ENCODE measurements at places on chromosomes 2 and 18.

DNA sequence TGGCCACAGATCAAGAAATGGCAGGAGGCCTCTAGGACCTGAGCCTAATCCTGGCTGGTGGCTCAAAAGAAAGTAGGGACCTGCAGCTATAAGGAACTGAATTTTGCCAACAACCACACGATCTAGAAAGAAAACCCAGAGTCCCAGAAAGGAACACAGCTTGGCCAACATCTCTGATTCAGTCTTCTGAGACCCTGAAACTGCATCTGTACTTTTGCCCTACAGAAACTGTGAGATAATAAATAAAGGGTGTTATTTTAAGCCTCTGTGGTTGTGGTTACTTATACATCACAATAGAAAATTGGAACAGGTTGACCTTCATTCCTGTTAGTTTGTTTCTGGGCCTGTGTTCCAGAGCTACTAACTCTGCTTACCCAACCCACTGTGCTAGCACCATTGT, 356.8 kb upstream of the ST6GAL2 start:
- DNase-seq = no peak

GRCh38 chr18:47632970-47633635, 297.4 kb downstream of the SMAD2 start:
- no peak for DNase-seq

DNA sequence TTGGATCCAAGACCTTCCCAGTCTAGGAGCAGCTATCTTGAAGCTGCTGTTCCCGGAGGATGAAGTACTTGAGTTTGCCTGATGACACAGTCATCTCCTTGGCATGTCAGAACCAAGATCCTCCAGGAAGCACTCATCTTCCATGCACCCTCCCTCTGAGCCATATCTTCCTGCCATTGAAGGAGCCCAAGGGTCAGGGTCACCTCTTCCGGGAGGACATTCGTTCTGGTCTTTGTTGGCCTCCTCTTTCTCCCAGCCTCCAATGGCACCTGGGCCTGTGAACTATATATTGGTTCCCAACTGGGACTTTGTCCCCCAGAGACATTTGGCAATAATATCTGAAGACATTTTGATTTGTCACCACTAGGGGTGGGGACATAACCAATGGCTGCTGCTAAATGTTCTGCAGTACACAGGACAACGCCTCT, 4.2 kb upstream of the MYO7B start:
- DNase-seq = no peak

GRCh38 chr2:207897541-207898353, 127.6 kb downstream of the PLEKHM3 start:
- DNase-seq = peak; percentile 28

DNA sequence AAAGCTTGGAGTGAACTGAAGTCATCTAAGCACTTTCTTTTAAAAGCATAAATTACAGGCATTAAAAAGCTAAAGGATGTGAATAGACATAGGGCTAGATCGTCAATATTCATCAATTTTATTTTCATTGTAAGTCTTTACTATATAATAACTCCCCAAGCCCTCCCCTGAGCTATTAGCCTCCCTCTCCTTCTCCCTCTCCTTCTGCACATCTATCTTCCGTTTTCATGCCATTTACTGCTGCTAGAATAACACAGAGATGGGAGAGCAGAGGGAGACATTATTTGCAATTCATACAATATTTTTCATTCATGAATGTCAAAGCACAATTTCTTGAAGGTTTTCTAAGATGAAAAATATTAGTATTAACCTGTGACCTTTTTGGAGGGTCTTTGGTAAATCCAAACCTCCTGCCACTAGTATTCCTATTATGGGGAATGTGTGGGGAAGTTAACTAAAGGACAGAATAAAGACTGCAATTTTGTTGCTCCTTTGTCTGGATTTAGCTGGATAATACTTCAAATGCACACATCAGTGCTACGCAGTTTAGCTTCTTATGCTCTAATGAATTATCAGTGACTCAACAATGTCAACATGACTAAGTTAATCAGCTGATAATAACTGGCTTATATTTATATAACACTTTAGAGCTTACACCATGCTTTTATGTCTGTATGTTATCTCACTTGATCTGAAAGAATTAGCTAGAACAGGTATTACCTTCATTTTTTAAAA, 28.2 kb upstream of the MFF start:
- no peak for DNase-seq

DNA sequence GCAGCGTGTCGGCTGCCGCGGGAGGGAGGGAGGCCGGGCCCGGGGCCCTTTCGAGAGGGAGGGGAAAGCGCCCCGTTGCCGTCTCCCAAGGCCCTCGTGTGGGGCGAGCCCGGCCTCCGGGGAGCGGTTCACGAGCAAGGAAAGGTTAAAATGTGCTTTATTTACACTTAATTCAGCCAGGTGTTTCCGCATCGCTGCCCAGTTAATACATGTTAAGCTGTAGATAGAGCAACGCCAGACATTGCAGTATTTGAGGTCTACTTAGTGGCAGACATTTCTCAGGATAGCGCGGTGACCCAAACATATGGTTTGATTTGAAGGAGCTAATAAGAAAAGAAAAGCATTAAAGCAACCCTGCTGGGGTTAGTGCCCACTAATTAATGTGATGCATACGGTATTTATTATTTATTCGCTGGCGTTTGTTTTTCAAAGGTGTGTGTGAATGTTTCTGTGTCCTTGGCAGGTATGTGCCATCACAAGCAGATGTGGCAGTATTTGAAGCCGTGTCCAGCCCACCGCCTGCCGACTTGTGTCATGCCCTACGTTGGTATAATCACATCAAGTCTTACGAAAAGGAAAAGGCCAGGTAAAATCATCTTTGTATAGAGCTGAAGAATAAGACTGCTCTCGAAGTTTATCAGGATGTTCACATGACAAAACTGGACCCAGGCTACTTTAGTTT, 571 bp downstream of the EEF1B2 start:
- peak; percentile 69 for DNase-seq

- DNase-seq = peak; percentile 47
These were observed 448 bp downstream of the IMPA2 start for GRCh38 chr18:11981543-11982366.

DNA sequence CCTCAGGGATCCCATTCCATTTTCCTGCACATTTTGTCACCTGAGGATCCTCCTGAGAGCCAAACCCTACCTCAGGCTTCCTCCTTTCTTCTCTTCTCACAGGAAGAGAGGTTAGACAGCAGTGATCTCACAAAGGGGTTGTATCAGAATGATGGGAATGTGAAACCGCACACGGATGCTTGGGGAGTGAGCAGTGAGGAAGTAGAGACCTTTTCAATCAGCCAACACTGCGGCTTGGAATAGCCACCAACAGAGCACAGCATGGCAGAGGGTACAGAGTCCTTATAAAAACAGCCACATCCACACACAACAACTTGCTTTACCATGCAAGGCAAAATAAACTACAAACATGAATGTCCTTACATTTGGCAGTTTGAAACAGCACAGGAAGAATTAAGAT, 8.7 kb downstream of the TMEM182 start:
- peak; percentile 55 for DNase-seq

- DNase-seq = no peak
These were observed 239.8 kb downstream of the METTL4 start for GRCh38 chr18:2331491-2331890.

DNA sequence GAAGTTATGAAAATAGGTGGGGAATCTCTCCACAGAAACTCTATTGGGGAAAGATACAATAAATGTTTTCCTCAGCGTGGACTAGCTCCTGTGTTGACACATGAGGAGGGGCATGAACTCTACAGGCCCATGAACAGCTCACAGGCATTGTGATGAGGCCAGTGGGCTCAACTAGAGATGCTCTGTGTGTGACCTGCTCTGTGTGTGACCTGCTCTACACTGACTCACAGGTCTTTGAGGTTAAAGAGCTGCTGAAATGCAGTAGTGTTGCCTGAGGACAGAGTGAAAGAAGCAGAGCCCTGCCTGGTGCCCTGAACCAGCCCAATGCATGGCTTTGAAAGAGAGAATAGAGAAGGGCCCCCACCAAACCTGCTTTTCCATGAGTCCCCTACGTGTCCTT, 117.6 kb downstream of the MCFD2 start:
- no peak for DNase-seq

- DNase-seq = peak; percentile 9
These were observed 48.3 kb downstream of the DLGAP1 start for GRCh38 chr18:4406856-4407255.

GRCh38 chr2:231008131-231008530, 12.2 kb downstream of the SPATA3 start:
- DNase-seq = no peak

DNA sequence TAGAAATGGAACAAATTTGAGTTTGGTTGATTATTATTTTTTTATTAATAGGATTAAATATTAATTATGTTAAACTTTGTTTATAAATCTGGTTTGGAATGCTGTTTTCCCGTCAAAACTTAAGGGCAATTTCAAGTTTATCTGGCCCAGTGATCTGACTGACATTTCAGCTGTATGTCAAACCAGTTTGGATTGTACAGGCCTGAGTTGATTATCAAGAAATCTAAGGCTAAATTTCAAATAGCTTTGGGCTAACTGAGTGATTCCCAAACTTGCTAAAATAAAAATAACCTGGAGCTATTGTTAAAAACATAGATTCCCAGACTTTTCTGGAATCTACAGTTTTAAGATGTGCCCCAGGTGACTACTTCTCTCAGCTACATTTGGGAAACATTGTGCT, 65.9 kb upstream of the SPOPL start:
- DNase-seq = no peak

GRCh38 chr2:238793306-238793705, 54.6 kb upstream of the TWIST2 start:
- DNase-seq = no peak

DNA sequence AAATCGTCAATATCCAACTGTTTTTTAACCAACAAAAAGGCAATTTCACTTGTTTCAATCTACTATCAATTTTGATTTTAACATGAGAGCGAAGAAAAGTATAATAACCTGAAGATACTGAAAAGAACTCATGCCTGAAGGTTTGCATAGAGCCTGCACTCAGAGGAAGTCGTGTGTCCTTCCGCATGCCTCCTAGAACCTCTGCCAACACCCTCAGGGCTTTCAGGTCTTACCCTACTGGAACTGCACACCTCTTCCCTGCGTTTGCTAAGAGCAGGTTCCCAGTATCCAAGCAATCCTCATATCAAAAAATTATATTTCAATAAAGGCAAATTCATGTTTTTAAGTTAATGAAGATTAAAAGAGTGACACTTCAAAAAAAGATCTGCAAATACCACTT, 74.7 kb downstream of the PIAS2 start:
- no peak for DNase-seq

GRCh38 chr2:28334527-28334894, 58.1 kb upstream of the FOSL2 start:
- DNase-seq = no peak

GRCh38 chr2:139031722-139032121, 251.5 kb upstream of the NXPH2 start:
- DNase-seq = peak; percentile 33

- no peak for DNase-seq
These were observed 115.0 kb upstream of the SLC39A10 start for GRCh38 chr2:195542067-195542466.

DNA sequence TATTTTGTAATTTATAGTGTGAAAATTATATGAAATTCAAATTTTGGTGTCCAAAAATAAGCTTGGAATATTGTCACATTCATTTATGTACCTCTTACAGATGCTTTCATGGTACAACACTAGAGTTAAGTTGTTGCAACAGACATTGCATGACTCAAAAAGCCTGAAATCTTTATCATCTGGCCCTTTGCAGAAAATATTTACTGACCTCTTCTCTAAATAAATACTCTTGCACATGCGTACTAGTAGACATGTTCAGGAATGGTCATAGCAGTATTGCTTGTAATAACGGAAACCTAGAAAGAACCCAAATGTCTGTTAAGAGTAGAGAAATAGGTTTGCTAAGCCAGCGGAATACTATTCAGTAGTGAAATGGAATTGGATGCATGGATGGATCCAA, 60.4 kb downstream of the GALNT1 start:
- DNase-seq = no peak

DNA sequence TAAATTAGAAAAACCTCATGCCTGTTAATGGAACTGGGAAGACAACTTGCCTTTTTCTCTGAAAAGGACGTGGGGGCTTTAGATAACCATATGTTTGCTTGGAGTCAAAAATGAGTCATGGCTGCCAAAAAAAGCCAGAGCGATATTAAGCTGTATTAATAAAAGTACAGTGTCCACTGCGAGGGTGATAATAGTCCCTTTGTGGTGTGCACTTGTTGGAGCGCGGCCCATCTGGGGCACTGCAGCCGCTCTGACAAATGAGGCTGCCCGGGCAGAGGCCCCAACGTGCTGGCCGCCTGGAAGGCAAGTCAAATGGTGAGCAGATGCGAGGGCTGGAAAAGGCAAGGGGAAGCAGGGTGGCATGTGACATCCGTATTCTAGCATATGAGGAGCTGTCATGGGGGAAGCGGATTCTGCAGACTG, 103.3 kb upstream of the NCK2 start:
- peak; percentile 8 for DNase-seq

- no peak for DNase-seq
These were observed 8.7 kb downstream of the TTC39C start for GRCh38 chr18:24023185-24023814.

- peak; percentile 94 for DNase-seq
These were observed at the start of gene FIGN for GRCh38 chr2:163735685-163736432. FIGN (minus strand) TSS chr2:163736008; CDS start chr2:163734927, 1,081 bp downstream.

- no peak for DNase-seq
These were observed 10.7 kb downstream of the IL1RL2 start for GRCh38 chr2:102197389-102198137.

DNA sequence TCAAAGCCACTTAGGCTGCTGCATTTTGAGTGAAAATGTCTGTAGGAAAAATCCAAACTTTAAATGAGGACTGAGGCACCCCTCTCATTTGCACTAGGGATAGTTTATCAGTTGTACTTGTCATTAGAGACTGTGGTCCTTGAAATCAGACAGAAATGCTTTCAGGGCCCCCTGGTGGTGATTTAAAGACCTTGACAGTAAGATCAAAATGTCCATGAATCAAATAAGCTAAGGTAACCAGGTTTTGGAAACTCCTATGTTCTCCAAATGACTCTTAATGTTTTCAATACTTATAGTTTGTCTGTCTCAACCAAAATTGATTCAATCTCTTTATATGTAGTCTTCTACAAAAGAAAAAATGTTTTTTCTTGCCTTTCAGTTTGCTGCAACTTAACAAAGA, 28.8 kb upstream of the DDX18 start:
- peak; percentile 64 for DNase-seq

- no peak for DNase-seq
These were observed 113.4 kb downstream of the CAPN13 start for GRCh38 chr2:30693821-30694281.

GRCh38 chr2:165870346-165870745, 76.3 kb upstream of the GALNT3 start:
- no peak for DNase-seq

DNA sequence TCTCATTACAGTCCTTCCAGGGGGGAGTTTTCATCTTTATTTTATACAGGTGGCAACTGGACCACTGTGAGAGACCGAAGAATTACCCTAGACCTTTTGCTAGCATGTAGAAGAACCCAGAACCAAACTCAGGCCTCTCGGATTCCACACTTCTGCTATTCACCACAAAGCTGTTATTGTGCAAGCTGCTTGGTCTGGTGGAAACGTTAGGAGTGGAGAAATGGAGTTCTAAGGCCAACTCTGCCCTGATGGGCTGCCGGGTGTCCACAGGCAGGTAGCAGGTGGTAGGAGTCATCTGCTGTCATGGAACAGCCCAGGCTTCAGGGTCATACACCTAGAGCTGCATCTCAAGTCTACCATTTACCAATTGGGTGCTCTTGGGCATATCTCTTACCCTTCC, 218.8 kb downstream of the BCL11A start:
- no peak for DNase-seq
